ENCODE measurements at places on chromosomes 2 and 18.

GRCh38 chr2:231347081-231347480 is 48.4 kb upstream of the B3GNT7 start:
- no peak overlapping the region for H3K4me3 ChIP-seq
- H3K36me3 ChIP-seq, result no peaks in the 10 kb centered on the region
- no peaks in the 10 kb centered on the region for H3K4me1 ChIP-seq
- no peaks in the 10 kb centered on the region for H3K27me3 ChIP-seq
- DNase-seq, result no peak

DNA sequence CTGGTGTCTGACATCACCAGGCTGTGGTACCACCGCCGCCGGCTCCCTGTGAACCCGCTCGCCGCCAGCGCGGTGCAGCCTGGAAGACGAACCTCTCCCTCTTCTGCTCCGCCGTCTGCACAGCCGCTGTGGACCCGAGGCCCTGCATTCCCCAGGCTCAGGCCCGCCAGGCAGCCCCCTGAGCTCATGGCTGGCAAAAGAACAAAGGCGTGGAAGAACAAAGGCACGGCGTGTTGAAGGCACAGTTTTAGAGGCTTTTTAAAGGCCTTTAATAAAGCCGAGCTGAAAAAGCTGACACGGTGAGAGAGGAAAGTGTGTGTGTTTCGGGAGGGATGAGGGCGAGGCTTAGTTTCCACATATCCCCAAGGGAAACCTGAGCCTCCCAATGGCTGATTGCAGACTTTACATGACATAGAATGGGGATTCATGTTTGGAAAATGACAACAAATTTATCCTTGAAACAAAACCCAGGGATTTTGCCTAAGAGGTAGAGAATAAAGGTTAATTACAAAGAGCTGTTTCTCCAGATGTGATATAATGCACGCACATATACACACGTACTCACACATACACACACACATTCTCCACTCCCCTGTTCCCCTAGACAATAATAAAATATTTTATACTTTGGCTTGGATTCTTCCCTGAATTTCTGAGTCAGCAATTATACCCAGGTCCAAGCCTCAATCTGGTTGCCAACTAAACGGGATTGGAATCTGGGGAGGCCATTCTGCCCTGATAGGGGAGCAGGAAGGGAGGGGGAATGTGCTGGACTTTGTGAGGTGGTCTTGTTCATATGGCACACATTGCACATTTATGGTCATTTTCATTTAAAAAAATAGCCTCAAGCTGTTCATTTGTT is 39.7 kb downstream of the RFX8 start:
- no peak overlapping the region for H3K4me3 ChIP-seq
- H3K4me1 ChIP-seq, result no peaks in the 10 kb centered on the region
- DNase-seq, result no peak
- no peaks in the 10 kb centered on the region for H3K36me3 ChIP-seq
- H3K27me3 ChIP-seq, result no peaks in the 10 kb centered on the region

DNA sequence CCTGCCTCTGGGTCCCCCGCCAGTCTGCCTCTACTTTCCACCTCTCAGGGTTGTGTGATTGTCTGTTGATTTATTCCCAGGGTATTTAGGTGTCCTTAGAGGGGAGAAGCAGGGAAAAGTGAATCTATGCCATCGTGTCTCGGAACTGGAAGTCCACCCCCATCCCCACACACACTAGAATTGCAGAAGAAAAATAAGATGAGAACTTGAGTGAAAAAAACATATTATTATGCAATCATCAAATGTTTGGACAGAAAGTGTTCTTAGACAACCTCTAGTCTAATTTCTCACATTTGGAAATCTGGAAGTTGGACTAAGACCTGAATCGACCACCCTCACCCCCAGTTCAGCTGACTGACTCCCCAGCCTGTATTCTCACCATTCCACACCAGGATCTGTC is 14.1 kb upstream of the CASP8 start:
- H3K27me3 ChIP-seq, result no peaks in the 10 kb centered on the region
- H3K4me1 ChIP-seq, result peaks cover 6% of the 10 kb centered on the region
- no peak overlapping the region for H3K4me3 ChIP-seq
- H3K36me3 ChIP-seq, result no peaks in the 10 kb centered on the region
- no peak overlapping the region for H3K27ac ChIP-seq
- no peak for DNase-seq

- no peak overlapping the region for H3K4me3 ChIP-seq
- H3K36me3 ChIP-seq, result no peaks in the 10 kb centered on the region
- peaks cover 3% of the 10 kb centered on the region for H3K4me1 ChIP-seq
These were observed 183.7 kb downstream of the DOK6 start for GRCh38 chr18:69584429-69584828.

DNA sequence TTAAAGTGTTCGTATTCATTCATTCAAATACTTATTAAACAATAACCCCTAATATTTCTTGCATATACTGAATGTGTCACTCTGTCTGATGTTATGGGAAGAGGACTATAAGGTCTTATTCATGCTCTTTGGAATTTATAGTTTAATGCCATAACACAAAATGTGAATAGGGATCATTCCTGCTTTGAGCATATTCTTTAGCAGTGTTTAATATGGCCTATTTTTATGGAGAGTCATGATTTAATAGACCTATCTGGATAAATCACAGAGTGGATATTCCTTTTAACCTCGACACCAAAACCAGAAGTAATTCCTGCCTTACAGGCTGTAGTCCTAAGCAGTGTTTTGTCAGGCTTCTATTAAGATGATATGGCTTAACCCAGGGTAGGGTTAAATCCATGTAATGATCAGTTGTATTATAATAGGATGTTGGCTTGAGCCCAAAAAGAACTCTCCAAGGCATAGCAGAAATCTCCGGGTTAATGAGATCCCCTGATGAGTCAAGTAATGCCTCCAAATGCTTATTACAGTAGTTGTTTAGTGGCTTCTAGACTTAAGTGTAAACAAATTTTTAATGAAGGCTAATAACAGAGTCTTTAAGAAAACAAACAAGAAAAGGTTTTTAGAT is 54.3 kb downstream of the GULP1 start:
- no peaks in the 10 kb centered on the region for H3K27me3 ChIP-seq
- no peak overlapping the region for H3K4me3 ChIP-seq
- no peaks in the 10 kb centered on the region for H3K4me1 ChIP-seq

DNA sequence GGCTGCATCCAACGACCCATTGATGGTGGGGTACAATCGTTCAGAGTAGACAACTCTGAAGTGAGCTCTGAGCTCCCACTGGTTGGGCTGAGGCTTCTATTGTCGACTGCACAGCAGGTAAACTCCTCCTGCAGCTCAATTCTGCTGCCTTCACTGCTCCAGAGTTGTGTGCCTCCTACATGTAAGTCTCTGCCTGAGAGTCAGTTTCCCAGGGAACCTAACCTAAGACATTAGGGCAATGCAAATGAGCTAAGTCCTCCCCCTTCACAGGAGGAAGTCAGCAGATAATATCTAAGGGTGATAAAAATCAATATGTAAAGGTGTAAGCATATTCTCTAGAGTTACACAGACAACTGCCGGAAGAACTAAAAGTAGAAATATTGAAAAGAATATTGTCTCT is 22.5 kb upstream of the ACYP2 start:
- no peak overlapping the region for H3K4me3 ChIP-seq
- no peak for DNase-seq
- no peaks in the 10 kb centered on the region for H3K27me3 ChIP-seq
- peaks cover 11% of the 10 kb centered on the region for H3K4me1 ChIP-seq
- H3K27ac ChIP-seq, result peak overlapping the region; percentile 51
- no peaks in the 10 kb centered on the region for H3K36me3 ChIP-seq

DNA sequence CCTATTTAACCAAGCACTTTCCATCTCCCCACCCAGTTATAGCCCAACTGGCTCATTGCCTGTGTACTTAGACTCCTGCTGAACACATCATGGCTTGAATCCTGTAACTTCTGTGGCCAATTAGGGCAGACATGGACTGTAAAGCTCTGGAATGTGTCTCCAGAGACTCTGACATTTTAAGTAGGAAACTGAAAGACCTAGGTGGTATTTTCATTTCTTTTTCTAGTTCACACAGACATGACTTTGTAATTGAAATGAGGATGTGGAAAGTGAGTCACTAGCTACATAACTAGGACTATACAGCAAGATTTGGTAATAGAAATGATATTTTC is 12.2 kb downstream of the DOK1 start:
- no peaks in the 10 kb centered on the region for H3K36me3 ChIP-seq
- H3K27ac ChIP-seq, result no peak overlapping the region
- no peak for DNase-seq
- no peaks in the 10 kb centered on the region for H3K4me1 ChIP-seq
- H3K4me3 ChIP-seq, result no peak overlapping the region

GRCh38 chr2:236334122-236334876 is 70.1 kb upstream of the ASB18 start:
- H3K27ac ChIP-seq, result no peak overlapping the region
- H3K36me3 ChIP-seq, result no peaks in the 10 kb centered on the region
- H3K27me3 ChIP-seq, result no peaks in the 10 kb centered on the region
- H3K4me3 ChIP-seq, result no peak overlapping the region
- DNase-seq, result no peak
- no peaks in the 10 kb centered on the region for H3K4me1 ChIP-seq

DNA sequence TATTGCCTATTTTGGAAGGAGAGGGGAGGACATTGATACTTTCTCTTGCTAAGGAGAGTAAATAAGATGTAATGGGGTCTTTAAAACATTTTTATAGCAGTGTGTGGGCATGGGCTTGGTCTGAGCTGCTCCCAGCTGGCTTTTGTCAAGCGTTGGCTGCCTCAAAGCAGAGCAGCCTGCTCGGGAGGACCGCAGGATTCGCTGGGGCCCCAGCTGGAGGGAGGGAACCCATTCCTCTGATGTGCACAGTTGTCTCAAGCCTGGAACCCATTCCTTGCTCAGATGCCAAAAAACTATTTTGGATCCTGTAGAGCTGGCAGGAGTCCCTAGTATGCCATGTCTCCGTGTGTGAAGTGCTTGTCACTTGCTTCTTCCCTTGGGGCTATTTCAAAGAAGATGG is 59.4 kb upstream of the RMDN2 start:
- H3K27me3 ChIP-seq, result no peaks in the 10 kb centered on the region
- no peak overlapping the region for H3K4me3 ChIP-seq
- no peaks in the 10 kb centered on the region for H3K36me3 ChIP-seq
- no peak overlapping the region for H3K27ac ChIP-seq
- DNase-seq, result no peak

DNA sequence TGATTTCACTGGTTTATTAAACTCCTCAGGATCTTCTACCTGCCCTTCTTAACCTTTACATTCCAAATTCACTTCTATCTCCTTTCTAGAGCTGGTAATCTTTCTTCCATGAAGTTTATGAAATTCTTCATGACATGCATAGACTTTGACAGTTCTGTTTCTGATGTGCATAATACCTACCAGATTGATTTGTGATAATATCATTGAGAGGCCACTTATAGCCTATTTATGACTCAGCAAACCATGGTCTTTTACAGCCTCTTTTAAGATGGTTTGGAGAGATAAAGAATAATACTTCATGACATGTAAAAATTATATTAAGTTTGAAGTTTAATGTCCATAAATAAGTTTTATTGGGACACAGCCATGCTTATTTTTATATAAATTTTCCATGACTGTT is 14.0 kb downstream of the SCN2A start:
- no peaks in the 10 kb centered on the region for H3K36me3 ChIP-seq
- no peak for DNase-seq
- H3K27ac ChIP-seq, result no peak overlapping the region

DNA sequence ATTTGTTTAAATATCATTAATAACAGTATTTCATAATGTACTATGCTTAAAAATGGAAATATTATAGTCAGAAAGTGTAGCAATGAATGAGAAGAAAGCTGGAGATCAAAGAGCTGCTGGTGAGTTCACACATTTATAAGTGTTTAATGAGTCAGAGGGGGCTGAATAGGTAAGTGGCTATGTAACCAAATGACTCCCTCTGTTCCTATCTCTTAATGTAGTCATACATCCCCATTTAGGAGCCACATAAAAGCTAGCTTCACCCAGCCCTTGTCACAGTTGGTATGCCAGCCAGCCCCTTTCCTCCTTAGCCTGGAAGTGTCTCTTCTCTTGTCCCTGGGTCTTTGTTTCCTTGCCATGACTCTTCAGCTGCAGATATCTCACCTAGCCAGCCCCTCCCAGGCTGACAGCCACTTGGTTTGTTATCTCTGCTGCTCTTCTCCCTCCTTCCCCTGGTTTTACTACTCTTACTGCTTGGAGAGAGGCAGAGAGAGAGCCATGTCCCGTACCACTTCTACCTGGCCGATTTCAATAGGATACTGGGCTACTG is 438.6 kb upstream of the HNMT start:
- no peaks in the 10 kb centered on the region for H3K27me3 ChIP-seq
- DNase-seq, result no peak
- no peak overlapping the region for H3K4me3 ChIP-seq
- no peak overlapping the region for H3K27ac ChIP-seq
- no peaks in the 10 kb centered on the region for H3K36me3 ChIP-seq

- H3K27ac ChIP-seq, result no peak overlapping the region
- no peak for DNase-seq
These were observed 153.7 kb downstream of the GALNT3 start for GRCh38 chr2:165640247-165640929.

DNA sequence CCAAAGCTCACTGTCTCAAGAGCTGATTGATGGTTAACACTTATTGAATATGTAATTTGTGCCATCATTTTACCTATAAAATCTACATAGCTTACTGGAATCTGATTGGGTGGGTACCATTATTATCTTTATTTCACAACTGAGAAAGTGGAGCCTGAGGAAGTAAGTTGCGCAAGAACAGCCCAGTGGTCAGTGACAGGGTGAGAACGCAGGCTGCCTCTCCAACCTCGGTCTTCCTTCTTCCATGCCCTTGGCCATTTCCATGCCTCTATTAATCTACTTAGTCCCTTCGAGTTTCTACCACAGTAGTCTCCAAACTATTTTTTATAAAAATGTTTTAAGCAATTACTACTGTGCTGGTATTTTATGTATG is 390.9 kb upstream of the VWC2L start:
- no peak overlapping the region for H3K27ac ChIP-seq
- H3K4me1 ChIP-seq, result no peaks in the 10 kb centered on the region
- DNase-seq, result no peak
- no peaks in the 10 kb centered on the region for H3K27me3 ChIP-seq
- no peak overlapping the region for H3K4me3 ChIP-seq

DNA sequence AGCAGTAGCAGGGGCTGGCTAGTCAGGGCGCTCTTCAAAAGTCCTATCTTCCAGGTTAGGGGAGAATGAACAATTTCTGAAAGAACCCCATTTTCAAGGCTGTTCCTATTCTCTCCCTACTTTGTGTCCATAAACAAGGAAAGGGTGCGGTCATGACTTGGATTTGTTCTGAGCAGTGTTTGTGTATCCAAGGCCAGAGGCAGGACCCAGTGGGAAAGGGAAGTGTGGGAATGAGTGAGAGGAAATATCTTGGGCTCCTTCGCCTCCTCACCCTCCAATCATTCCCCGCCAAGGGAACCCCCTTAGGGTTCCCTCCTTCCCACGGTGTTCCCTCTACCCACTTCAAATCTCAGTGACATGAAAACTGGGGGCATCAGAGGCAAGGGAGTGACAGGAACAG is 25.5 kb upstream of the SPTBN1 start:
- no peak overlapping the region for H3K27ac ChIP-seq
- DNase-seq, result no peak
- no peaks in the 10 kb centered on the region for H3K4me1 ChIP-seq
- H3K36me3 ChIP-seq, result no peaks in the 10 kb centered on the region
- H3K27me3 ChIP-seq, result no peaks in the 10 kb centered on the region
- no peak overlapping the region for H3K4me3 ChIP-seq

- H3K27me3 ChIP-seq, result no peaks in the 10 kb centered on the region
- H3K36me3 ChIP-seq, result peaks cover 50% of the 10 kb centered on the region
- H3K4me1 ChIP-seq, result no peaks in the 10 kb centered on the region
- no peak overlapping the region for H3K27ac ChIP-seq
- no peak overlapping the region for H3K4me3 ChIP-seq
- no peak for DNase-seq
These were observed 7.4 kb upstream of the HES6 start for GRCh38 chr2:238247002-238247822.

- no peak overlapping the region for H3K27ac ChIP-seq
- no peak overlapping the region for H3K4me3 ChIP-seq
- H3K36me3 ChIP-seq, result no peaks in the 10 kb centered on the region
- no peaks in the 10 kb centered on the region for H3K4me1 ChIP-seq
- DNase-seq, result no peak
These were observed 6.9 kb downstream of the ABCG5 start for GRCh38 chr2:43831543-43832294.
